Naive thymus-derived CD4-positive, alpha-beta T cell (primary cell): ENCODE measurements at places on chromosomes 12 and 14.

DNA sequence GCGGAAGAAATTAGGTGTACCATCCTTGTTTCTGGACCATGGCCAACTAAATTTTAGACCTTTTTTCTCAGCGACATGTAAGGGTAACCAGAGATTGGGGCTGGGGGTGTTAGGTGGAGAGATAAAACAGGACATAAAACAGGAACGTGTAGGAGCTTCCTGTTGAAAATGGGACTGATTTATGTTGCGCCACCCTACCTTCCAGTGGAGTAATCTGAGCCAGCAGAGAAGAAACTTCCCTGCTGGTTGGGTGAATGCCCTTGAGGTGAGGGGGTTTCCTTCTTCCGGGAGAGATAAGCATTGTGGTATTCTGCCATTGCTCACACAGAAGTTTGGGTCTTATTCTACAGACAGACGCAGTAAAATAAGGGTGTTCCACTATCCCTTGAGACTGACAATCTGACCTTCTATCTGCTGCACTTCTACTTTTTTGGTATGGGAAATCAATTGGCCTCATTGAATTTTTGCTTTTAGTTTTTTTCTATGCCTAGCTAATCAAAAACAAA, 417.6 kb downstream of the PCNX1 start:
- no peak overlapping the region for H3K4me3 ChIP-seq
- DNase-seq = no peak

DNA sequence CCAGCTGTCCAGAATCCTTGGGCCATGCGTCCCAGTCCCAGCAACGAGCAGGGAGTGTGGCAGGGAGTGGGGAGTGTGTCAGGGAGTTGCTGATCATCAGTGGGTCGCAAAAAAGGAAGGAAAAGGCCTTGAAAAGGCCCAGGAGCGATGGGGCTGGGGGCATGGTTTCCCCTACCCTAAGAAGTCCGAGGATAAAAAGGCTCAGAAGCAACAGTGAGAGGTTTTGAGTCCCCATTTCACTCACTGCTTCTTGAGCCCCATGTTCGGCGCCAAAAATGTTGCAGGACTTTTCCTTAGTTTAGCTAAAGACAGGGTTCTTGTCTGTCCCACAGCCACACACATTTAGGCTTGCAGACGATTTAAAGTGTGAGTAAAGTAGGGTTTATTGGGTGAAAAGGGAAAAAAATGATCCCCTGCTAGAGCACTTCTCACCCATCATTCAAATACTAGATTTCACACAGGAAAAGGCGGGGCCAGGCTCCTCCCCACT, 189.5 kb downstream of the KCNC2 start:
- H3K36me3 ChIP-seq = no peaks in the 10 kb centered on the region
- no peak overlapping the region for H3K4me3 ChIP-seq
- no peaks in the 10 kb centered on the region for H3K27me3 ChIP-seq
- DNase-seq = no peak

GRCh38 chr12:122206111-122206881, 2.8 kb downstream of the B3GNT4 start:
- no peaks in the 10 kb centered on the region for H3K27me3 ChIP-seq
- H3K27ac ChIP-seq = no peak overlapping the region
- peaks cover 10% of the 10 kb centered on the region for H3K4me1 ChIP-seq
- no peak overlapping the region for H3K4me3 ChIP-seq
- DNase-seq = no peak
- no peaks in the 10 kb centered on the region for H3K36me3 ChIP-seq

- peaks cover 5% of the 10 kb centered on the region for H3K4me1 ChIP-seq
- H3K27ac ChIP-seq = peak overlapping the region; percentile 77
- no peaks in the 10 kb centered on the region for H3K36me3 ChIP-seq
These were observed 640 bp upstream of the G2E3 start for GRCh38 chr14:30558362-30558674.

DNA sequence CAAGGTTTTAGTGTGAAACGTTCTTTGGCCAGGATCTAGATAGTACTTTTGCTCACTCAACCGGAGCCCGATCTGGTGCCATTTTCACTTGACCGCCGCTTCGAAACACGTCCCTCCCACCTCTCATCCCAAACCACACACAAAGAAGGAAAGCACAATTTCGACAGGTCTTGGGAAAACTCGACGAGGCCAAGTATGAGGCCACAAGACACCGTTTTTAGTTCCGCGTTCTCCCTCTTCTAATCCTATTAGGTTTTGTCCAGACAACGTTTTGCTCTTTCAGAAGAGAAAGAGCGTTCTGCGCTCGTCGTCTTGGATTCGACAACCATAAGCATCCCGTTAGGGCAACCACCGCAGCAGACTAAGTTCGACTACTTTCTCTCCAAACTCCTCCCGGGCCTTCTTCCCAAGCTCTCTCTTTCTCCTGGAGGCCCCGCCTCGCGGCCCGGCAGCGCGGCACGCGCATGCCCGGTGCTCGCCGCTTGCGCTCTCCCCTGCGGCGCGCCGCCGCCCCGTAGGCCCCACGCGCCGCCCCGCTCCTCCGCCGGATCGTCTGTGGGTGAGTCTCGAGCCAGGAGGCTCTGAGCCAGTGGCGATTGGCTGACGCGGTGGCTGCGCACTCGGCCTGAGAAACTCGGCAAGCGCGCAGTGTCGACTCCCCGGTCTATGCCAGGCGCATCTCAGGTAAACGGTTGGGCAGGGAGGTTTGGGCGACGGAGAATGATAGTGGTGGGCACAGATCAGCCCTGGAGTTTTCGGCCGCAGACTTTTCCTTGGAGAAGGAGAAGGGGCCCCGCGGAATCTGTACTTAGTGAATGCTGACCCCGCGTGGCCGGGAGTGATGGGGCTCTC, at the start of gene MIPOL1:
MIPOL1 (plus strand) TSS at position 517 of the 852 bp plus-strand sequence. CDS start 49,952 bp downstream, outside the sequence.
- H3K36me3 ChIP-seq = no peaks in the 10 kb centered on the region
- H3K27ac ChIP-seq = no peak within 1 kb of the TSS
- no peaks in the 10 kb centered on the region for H3K4me1 ChIP-seq
- H3K27me3 ChIP-seq = no peaks in the 10 kb centered on the region
- DNase-seq = no peak

DNA sequence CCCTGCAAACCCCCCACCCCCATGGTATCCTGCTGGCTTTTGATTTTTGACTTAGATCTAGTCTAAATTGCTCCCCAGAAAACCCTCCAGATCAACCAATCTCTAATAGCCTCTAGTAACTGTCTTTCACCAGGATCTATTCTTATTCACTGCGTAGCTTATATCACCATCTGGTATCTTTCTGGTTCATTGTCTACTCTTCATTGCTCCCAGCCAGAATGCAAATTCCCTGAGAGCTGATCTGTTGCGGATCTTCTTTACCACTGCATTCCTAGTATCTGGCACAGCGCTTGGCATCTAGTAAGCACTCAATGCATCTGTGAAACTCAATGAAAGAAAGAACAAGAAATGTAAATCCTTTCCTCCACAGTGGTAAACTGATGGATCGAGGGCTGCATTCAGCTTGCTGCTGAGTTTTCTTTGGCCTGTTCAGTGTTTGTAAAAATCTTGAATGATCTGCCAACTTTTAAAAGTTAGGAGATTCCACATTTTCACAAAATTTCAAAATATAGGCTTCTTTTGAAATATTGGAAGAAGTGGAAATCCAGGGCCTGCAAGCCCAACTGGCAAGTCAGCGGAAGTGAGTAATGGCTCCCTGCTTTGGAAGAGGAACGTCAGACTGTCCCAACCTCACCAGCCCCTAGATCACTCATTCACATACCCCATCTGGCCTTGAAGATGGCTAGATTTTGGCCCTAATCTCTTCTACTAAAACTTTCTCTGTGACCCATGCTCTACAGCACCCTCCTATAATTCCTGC, 274.2 kb downstream of the SSPN start:
- H3K27me3 ChIP-seq = no peaks in the 10 kb centered on the region
- no peak overlapping the region for H3K4me3 ChIP-seq
- H3K36me3 ChIP-seq = no peaks in the 10 kb centered on the region
- DNase-seq = no peak
- no peaks in the 10 kb centered on the region for H3K4me1 ChIP-seq
- no peak overlapping the region for H3K27ac ChIP-seq

- H3K4me1 ChIP-seq = no peaks in the 10 kb centered on the region
- no peak for DNase-seq
- H3K4me3 ChIP-seq = no peak overlapping the region
- no peaks in the 10 kb centered on the region for H3K36me3 ChIP-seq
- H3K27ac ChIP-seq = no peak overlapping the region
- no peaks in the 10 kb centered on the region for H3K27me3 ChIP-seq
These were observed 900.4 kb upstream of the MDGA2 start for GRCh38 chr14:48575772-48576171.

- no peaks in the 10 kb centered on the region for H3K4me1 ChIP-seq
- no peak overlapping the region for H3K27ac ChIP-seq
- H3K36me3 ChIP-seq = no peaks in the 10 kb centered on the region
- peaks cover 4% of the 10 kb centered on the region for H3K27me3 ChIP-seq
- H3K4me3 ChIP-seq = no peak overlapping the region
These were observed 153.1 kb upstream of the DCN start for GRCh38 chr12:91335699-91336098.

- no peak overlapping the region for H3K4me3 ChIP-seq
- no peaks in the 10 kb centered on the region for H3K27me3 ChIP-seq
- no peak overlapping the region for H3K27ac ChIP-seq
These were observed 43.0 kb upstream of the TSPAN9 start for GRCh38 chr12:3034067-3034750.
